Adrenal gland (tissue), 19 donors: ENCODE measurements at places on chromosomes 3 and 15. TPM values are rescaled to one million over a fixed set of nuclear protein-coding genes. Genes with fewer than 3 reads are reported as not detected.

DNA sequence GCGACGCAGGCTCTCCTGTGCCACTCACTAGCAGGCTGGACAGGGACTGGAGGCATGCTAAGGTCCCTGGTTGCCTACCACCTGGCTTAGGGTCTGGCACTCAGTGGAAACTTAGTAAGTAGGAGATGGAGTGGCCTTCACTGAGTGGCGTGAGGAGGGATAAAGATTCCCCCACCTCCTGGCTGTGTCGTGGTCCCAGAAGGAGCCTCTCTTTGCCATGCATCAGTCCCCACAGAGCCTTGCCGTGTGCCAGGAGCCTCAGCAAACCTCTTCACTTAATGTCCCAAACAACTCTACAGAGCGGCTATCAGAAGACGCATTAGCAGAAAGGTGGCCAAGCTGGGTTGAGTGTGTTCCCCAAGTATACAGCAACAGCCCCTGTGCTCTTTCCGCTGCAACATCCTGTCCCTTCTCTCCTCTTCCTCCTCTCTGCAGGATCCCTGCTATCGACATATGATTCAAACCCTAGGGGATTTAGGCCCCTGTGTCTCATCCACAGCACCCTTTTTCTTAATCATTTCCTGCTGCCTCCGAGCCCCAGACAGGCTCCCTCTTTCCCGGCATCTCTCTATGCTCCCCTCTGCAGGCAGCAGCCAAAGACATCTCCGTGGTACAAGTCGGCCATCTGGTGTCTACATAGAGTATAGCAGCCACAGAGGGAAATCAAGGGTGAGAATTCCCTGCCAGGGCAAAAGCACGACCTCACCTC lies 66.7 kb downstream of the SLC6A1 start:
- H3K4me1 ChIP-seq: no peaks in the 10 kb centered on the region
- H3K4me3 ChIP-seq: no peak overlapping the region
- H3K36me3 ChIP-seq: no peaks in the 10 kb centered on the region
- H3K27ac ChIP-seq: no peak overlapping the region
- peak; percentile 77 for DNase-seq
- peaks cover 7% of the 10 kb centered on the region for H3K27me3 ChIP-seq

GRCh38 chr15:38367476-38367875 lies 86.5 kb upstream of the FAM98B start:
- no peaks in the 10 kb centered on the region for H3K4me1 ChIP-seq
- no peak for DNase-seq
- H3K36me3 ChIP-seq: no peaks in the 10 kb centered on the region
- no peak overlapping the region for H3K27ac ChIP-seq
- no peaks in the 10 kb centered on the region for H3K27me3 ChIP-seq
- H3K4me3 ChIP-seq: no peak overlapping the region

The EPHB3 gene
- 1.4 TPM for total RNA-seq

GRCh38 chr3:58342676-58343075 lies 10.0 kb downstream of the PXK start:
- no peak for DNase-seq
- no peaks in the 10 kb centered on the region for H3K36me3 ChIP-seq
- H3K27me3 ChIP-seq: no peaks in the 10 kb centered on the region
- H3K4me1 ChIP-seq: no peaks in the 10 kb centered on the region
- no peak overlapping the region for H3K4me3 ChIP-seq
